ENCODE measurements at places on chromosomes 2 and 18.

DNA sequence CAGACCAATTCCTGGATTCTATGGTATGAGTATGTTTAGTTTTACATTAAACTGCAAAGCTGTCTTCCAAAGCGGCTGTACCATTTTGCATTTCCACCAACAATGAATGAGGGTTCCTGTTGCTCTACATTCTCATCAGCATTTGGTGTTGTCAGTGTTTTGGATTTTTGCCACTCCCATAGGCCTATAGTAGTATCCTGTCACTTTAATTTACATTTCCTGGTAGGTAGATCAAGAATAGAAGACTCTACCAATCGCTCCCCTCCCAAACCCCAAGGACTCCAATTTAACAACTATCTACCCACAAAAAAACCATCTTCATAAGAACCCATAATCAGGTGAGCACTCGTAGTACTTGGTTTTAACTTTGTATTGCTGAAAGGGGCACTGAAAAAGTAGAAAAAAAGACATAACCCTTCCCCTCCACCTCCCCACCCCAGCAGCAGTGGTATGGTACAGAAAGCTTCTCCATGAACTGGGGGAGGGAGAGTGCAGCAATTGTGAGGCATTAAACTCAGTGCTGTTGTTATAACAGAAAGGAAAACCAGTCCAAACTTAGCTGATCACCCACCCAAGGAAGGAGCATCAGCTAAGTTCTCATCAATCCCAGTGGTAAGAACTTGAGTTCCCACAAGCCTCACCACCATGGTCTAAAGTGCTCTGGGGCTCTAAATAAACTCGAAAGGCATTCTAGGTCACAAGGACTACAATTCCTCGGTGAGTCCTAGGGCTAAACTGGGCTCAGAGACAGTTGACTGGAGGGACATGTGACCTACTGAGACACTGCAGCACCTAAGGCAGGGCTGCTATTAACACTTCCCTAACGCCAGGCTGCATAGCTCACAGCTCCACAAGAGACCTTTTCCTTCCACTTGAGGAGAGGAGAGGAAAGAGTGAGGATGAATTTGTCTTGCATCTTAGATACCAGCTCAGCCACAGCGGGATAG, 35.5 kb upstream of the CYTIP start:
- DNase-seq: no peak

DNA sequence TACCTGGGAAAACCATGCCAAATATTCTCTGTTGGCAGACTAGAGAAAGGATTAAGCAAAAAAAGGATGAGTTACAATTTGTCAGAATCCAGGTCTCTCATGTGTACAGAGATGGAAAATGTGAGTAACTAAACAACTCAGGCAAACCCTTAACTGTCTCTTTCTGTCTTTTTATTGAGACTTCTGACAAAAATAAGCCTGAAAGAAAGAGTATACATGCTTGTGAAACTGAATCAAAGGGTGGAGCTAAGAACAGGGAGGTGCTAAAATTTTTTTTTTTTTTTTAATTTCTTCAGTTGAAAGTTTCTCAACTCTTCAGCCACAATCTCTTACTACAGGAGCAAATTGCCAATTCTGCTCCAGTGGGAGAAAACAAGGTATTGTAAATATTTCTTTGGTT, at the start of gene SERPINB10:
Gene SERPINB10, plus strand, starts transcription at position 295 of the 400 bp plus-strand sequence. CDS start 7,553 bp downstream, outside the sequence.
- DNase-seq: no peak

DNA sequence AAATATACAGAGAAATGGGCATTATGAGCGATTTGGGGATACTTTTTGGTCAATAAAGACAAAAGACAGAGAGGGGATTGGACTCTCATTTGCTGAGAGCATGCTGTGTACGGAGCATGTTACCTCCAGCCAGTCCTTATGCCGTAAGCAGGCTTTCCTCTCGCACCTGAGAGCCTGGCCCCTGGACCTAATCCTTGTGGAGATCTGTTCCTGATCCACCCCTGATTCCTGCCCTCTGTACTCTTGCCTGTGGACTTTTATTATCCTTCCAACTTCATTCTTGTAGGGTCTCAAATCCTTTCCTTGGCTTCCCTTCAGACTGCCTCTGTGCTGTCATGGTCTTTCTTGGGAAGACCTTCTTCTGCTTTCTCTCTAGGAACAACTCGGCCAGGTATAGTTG, 803.1 kb upstream of the RAB6C start:
- DNase-seq: no peak

- DNase-seq: no peak
These were observed 447.3 kb downstream of the XIRP2 start for GRCh38 chr2:167335541-167335992.

DNA sequence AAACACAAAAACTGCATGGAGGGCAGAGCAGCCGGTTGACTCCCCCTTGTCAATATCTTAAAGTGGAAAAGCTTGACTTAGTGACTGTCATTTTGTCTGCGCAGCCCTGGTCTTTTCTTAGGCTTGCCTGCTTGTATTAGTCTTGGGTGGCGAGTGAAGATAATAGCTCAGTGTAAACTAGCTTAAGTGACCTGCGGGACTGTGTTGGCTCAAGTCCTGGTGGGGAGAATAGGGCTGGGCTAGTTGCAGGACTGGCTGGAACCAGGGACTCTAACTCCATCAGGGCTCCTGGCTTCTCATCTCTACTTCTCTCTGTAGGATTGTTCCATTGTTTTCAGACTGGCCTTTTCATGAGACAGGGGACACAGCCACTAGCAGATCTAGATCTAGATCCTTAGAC, 8.1 kb upstream of the ATG16L1 start:
- no peak for DNase-seq

- DNase-seq: no peak
These were observed 398.7 kb downstream of the DSEL start for GRCh38 chr18:67117804-67118203.

- no peak for DNase-seq
These were observed 10.1 kb downstream of the PAX3 start for GRCh38 chr2:222288590-222289277.

GRCh38 chr2:39523308-39524044, 86.4 kb upstream of the MAP4K3 start:
- no peak for DNase-seq

GRCh38 chr2:70144443-70145143, 46.2 kb downstream of the C2orf42 start:
- no peak for DNase-seq

GRCh38 chr18:31015715-31016434, 26.7 kb downstream of the DSC3 start:
- DNase-seq: no peak

GRCh38 chr2:126761981-126762878, 106.3 kb downstream of the GYPC start:
- no peak for DNase-seq

- no peak for DNase-seq
These were observed 194.8 kb downstream of the ZEB2 start for GRCh38 chr2:144325086-144325485.

GRCh38 chr2:38634684-38635083, 31.2 kb upstream of the GALM start:
- DNase-seq: no peak

GRCh38 chr18:54700580-54700979, 109.5 kb downstream of the DYNAP start:
- DNase-seq: no peak

- no peak for DNase-seq
These were observed 272.7 kb upstream of the DOK6 start for GRCh38 chr18:69127873-69128500.

- DNase-seq: no peak
These were observed 7.6 kb downstream of the POU3F3 start for GRCh38 chr2:104861351-104862057.

- DNase-seq: no peak
These were observed 815.8 kb upstream of the FAM98A start for GRCh38 chr2:34414856-34415255.

DNA sequence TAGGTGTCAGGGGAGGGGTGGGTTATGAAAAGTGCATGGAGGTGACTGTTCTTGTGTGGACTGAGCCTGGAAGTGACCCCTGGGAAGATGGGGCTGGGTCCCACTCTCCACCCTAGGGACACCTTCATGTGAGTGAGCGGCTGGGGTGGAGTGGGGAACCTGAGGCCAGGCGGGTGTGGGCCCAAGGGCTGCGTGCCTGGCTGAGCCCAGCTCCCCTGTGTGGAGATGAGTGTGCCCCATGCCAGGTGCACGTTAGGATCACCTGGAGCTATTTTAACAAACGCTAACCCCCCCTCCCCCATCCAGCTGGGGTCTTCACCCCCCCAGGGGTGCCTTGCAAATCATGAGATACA, 26.5 kb downstream of the ZAP70 start:
- no peak for DNase-seq

DNA sequence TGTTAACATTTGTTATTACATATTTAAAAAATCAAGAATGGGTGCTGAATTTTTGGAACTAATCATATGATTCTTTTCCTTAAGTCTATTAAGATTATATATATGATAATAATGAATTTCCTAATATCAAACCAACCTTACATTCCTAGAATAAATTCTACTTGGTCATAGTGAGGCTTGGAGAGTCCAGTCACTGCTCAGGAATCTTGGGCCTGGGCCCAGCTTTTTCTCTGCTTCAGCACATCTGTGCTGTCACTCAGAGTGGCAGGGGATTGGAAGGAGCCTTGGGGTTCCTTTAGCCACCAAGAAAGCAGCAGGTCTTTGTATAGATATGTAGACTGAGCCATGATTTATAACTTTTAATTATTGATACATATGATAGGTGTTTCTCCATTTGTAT, 19.9 kb upstream of the ZAP70 start:
- no peak for DNase-seq

- no peak for DNase-seq
These were observed 58.2 kb downstream of the KIAA1328 start for GRCh38 chr18:36887114-36887513.

GRCh38 chr2:236828820-236829219, 256.9 kb upstream of the COPS8 start:
- no peak for DNase-seq

DNA sequence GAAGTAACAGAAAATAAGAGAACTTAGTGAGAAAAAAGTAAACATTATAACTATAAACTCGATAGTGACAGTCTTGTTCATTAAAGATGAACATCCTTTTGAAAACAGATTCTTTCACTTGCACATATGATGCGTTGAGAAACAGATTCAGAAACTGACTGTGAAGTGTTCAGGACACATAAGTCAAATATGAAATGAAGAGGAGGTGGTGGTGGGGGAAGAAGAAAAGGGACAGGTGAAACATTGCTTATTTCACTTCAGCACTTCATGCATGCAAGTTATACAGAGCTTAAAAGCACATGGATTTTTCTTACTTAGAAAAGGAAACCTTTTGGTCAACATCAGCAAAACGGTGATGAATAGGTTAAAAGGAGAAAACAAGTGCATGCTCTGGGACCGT, 42.5 kb downstream of the STAT4 start:
- DNase-seq: no peak

GRCh38 chr2:174967691-174968260, 37.4 kb downstream of the CHN1 start:
- no peak for DNase-seq

DNA sequence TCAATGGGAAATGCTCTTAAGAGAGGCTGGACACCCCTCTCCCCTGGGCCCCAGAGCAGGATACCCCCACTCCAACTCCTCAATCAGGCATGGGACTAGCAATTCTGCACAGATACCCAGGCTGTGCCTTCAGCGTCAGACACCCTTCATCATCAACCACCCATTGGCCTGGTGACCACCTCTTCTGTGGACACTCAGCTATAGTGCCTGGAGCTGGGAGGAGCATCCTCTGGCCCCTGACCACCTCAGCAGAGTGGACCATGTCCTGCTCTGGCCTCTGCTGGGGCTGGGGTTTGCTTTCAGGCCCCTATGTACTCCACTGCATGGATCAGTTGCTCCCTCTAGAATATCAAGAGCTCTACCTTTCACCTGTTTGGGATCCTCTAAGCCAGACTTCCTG, 35.1 kb downstream of the TGFA start:
- no peak for DNase-seq

- DNase-seq: no peak
These were observed 206.8 kb upstream of the FBXO11 start for GRCh38 chr2:48112911-48113680.

GRCh38 chr2:156158808-156159207, 173.7 kb downstream of the NR4A2 start:
- no peak for DNase-seq
